Bronchial smooth muscle cell (primary cell): ENCODE measurements at places on chromosomes 7 and 10. TPM values are rescaled to one million over a fixed set of nuclear protein-coding genes. Genes with fewer than 3 reads are reported as not detected.

The ADAMTS14 gene
- 3.3 and 22.9 TPM in 2 replicates for total RNA-seq

The BMPER gene
- total RNA-seq = 7.4 and 11.5 TPM in 2 replicates

The HMX3 gene
- 0.16 TPM in 1 of 2 replicates, not detected in the other for total RNA-seq

The PRXL2A gene
- 0.32 and 0.77 TPM in 2 replicates for total RNA-seq

The GSTO2 gene
- 1.7 and 2.4 TPM in 2 replicates for total RNA-seq

The PEX1 gene
- 11.9 and 14.7 TPM in 2 replicates for total RNA-seq

The ENKUR gene
- total RNA-seq = 0.09 and 0.16 TPM in 2 replicates

The NFKB2 gene
- total RNA-seq = 10.2 and 12.9 TPM in 2 replicates

The TRIM73 gene
- 0.94 and 1.1 TPM in 2 replicates for total RNA-seq
